Heart left ventricle (tissue), 16 donors: ENCODE measurements at places on chromosomes 11 and 22. TPM values are rescaled to one million over a fixed set of nuclear protein-coding genes. Genes with fewer than 3 reads are reported as not detected.

The CCDC73 gene
- total RNA-seq, result not detected

The SNX19 gene
- total RNA-seq, result 35.3 TPM

The RHOD gene
- 24.2 TPM for total RNA-seq

The KRTAP5-4 gene
- total RNA-seq, result not detected

The C11orf86 gene
- not detected for total RNA-seq

DNA sequence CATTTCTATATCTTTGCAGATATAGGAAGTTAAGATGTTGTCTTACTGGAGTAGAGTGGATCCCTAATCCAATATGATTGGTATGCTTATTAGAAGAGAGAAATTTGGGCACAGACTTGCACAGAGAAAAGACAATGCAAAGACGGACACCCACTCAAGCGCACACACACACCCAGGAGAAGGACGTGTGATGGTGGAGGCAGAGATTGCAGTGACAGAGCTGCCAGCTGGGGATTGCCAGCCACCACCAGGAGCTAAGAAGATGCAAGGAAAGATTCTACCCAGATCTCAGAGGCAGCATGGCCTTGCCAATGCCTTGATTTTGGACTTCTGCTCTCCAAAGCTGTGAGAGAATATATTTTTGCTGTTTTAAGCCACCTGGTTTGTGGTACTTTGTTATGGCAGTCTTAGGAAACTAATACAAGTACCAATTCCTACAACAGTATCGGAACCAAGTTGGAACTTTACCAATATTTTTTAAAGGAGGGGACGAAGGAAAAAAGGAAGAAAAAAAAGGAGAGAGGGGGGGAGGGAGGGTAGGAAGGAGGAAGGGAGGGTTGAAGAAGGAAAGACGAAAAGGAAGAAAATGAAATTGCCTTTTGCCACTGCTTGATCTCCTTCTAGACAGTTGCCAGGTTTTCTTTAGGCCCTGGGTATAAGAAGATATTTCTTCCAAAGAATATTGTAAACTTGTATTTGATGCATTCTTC lies 334.0 kb downstream of the BUD13 start:
- DNase-seq, result no peak

GRCh38 chr11:33936725-33937604 lies 45.1 kb upstream of the LMO2 start:
- peak; percentile 73 for DNase-seq

- no peak for DNase-seq
Observed at GRCh38 chr11:71178076-71178475, 74.3 kb downstream of the SHANK2 start.
